Urinary bladder (tissue), 4 donors: ENCODE measurements at places on chromosomes 6 and 20. TPM values are rescaled to one million over a fixed set of nuclear protein-coding genes. Genes with fewer than 3 reads are reported as not detected.

Gene RAET1G
- total RNA-seq, result 1.2 TPM

- no peak for DNase-seq
These were observed 258.3 kb downstream of the NFATC2 start for GRCh38 chr20:51284176-51284575.

DNA sequence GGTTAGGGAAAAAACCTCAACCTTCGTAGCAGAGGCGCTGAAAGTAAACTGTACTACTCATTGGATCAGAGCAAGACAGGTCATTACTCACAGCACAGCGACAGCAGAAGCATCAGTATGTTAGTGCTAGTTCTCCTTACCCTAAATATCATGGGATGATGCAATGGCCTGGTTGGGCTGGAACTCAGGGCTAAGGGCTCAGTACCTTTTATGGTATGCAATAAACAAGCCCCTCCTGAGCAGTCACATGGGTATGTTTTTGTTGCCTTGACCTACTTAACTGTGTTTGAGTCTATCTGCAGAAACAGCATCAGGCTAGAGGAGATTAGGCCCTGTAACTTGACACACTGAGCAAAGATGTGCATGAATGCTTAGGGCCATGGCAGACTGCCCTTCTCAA lies 369.4 kb upstream of the IMPG1 start:
- DNase-seq, result no peak

DNA sequence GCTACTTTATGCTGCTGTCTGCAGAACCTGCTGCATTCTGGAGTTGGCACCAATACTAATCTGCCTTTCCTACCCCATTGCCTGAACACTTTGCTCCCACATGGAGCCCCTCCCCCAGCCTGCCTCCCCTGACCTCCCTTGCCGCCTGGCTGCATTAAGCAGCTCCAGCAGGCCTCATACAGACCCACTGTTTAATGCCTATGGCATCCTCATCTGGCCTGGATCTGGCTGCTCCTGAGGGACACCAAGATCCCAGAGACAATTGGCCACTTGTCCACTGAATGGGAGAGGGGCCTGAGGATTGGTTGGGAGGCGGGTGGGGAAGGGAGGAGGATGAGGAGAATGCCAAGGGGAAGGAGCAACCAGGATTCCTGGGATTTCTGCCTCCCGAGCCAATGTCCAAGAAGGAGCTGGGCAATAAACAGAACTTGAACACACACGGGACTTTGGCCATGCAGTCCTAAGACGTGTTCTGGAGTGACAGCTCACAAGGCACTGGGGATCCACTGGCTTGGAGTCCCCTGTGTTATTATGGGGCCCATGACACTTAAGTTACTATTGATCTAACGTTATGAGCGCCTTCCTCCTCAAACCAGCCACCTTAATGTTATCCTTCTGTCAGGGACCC lies 10.4 kb upstream of the KCNK5 start:
- DNase-seq, result no peak

- DNase-seq, result no peak
These were observed 67.8 kb downstream of the RNF182 start for GRCh38 chr6:13992417-13993055.
